ENCODE measurements at places on chromosomes 5 and 9.
A peak's percentile ranks its signal among the peaks of the same experiment; 100 is the strongest.

- DNase-seq = no peak
These were observed 27.3 kb upstream of the CREBRF start for GRCh38 chr5:173028811-173029327.

GRCh38 chr5:145531038-145531734 lies 304.0 kb downstream of the PRELID2 start:
- DNase-seq = no peak

- no peak for DNase-seq
These were observed 249.0 kb upstream of the WWC1 start for GRCh38 chr5:168042284-168043068.

DNA sequence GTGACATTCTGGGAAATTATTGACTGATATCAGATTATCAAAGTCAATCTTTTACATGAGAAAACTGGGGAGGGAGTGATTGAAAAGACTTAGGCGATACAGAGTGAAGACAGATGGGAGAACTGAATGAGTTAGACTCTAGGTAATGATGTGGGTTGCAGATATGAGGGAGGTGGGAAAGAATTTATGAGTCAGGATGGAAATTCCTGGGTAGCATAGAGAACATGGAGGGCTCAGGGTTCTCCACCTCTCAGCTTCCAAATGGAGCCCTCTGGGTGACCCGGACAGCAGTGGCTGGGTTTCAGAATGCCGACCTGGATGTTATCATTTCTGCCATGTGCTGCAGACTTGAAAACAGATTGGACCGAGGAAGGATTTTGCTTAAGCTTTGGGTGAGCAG lies 75.4 kb upstream of the SHB start:
- DNase-seq = no peak

DNA sequence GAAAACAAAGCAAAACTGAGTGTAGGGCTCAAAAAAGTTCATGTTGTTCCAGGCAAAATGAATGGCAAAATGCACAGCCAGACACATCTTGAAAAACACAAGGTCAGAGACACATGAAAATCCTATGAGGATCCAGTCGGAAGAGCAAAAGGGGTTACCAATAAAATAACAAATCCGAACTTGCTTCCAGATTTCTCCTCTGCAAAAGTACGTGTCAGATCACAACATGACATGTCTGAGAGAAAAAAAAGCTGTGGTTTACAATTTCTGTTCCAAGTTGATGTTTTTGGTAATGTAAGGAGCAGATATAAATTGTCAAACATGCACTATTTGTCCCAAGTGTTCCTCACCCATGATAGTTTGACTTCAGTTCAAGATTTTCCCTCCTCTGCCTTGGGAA lies 15.9 kb upstream of the ADAMTS16 start:
- no peak for DNase-seq

- DNase-seq = no peak
These were observed 1.4 kb upstream of the SUSD1 start for GRCh38 chr9:112176524-112176923.

DNA sequence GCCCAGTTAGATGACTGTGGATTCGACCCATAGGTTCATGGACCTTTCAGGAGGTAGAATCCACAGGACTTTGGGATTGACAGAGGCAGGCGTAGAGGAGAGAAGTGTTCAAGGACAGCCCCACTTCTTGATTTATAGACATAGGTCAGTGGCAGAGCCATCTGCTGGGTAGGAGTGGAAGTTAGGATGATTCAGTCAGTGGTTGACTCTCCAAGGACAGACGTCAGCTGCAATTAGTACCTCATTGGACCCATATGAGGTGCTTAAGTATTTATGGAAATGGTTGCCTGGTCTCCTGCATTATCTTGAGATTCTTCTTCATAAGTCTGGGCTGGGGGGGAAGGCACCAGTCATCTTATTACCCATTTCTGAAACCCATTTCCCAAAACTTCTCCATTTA lies 70.9 kb downstream of the SH3RF2 start:
- no peak for DNase-seq

- DNase-seq = no peak
These were observed 7.0 kb downstream of the TMEM252 start for GRCh38 chr9:68533678-68534077.

DNA sequence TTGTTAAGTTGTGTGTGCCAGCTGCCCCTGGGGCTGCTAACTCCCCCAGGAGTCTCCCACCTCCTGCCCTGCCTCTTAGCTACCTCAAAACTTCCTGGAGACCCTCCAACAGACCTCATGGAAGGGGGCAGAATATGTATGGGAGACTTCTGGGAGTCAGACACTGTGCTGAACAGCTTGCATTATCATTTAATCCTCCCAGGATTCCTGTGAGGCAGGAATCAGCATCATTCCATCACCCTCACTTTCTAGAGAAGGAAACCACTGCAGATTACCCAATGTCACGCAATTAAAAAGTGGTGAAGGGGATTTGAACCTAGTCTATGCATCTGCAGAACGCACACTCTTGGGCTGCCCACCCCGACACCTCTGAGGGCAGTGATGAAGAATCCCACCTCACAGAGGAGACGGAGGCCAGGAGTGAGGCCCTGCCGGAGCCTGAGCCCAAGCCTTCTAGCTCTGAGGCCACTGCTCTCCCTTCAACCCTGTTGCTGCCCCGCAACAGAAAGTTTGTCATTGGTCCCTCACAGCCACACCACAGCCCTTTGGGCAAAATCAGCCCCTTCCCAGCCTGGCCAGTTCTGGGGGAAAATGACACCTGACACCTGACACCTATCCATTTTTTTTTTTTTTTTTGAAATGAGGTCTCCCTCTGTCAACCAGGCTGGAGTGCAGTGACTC lies 30.3 kb upstream of the IL17B start:
- no peak for DNase-seq

GRCh38 chr5:134603059-134603458 lies 29.6 kb downstream of the SAR1B start:
- DNase-seq = no peak

- DNase-seq = no peak
These were observed 631 bp downstream of the B4GALT7 start for GRCh38 chr5:177600508-177601018.

DNA sequence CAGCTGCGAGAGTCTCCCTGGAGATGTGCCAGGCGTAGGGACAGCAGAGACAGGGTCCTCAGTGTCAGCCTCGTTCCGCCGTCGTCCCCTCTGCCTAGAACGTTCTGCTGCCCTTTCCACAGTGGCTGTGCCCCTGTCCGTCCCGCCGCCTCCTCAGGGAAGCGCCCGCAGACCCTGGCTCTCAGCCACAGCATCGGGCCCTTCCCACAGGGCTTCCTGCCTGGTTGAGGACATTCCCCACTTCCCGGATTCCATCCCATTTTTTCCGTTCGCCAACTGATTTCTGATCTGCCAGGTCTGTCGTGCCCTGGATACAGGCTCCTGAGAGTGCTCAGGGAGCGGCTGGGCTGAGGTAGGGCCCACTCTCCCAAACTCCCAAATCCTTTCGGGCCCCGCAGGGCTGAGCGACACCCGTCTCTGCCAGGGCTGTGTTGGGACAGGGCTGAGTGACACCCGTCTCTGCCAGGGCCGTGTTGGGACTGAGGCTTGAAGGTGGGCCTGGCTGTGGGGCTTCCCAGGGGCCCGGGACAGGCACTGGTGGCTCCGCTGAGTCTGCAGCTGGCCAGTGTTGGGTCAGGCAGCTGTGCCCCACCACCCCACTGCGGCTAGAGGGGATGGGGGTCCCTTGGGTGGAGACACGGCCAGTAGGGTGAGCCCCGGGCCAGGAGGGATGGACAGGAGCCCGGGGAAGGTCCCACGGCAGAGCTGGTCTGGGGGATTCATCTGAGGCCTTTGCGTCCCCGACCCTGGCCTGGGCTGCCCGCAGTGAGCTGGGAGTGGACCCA lies 15.9 kb downstream of the DNLZ start:
- DNase-seq = no peak

- no peak for DNase-seq
These were observed 26.9 kb downstream of the SRD5A1 start for GRCh38 chr5:6659941-6660684.

DNA sequence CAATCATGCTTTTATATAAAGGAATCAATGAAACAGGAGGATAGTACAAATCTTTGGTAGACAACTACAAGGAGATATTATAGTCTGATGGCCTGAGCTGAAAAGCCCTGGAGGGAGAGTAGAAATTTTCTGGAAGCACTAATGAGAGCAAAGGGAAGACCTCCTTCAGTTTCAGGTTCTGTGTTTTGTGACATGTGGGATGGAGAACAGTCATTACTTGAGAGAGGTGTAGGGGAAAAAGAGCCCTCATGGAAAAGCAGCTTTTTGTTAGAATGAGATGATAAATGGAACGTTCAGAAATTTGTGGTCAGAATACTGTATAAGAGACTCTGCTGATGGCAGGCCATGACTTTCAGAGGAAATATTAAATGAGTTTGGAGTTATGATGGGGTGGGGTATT lies 360.6 kb upstream of the MEF2C start:
- DNase-seq = no peak

GRCh38 chr5:29157975-29158374 lies 2035.5 kb upstream of the CDH6 start:
- no peak for DNase-seq

GRCh38 chr9:134489621-134490408 lies 151.8 kb upstream of the COL5A1 start:
- no peak for DNase-seq

GRCh38 chr9:113934167-113934828 lies 58.2 kb downstream of the ZNF618 start:
- DNase-seq = no peak

DNA sequence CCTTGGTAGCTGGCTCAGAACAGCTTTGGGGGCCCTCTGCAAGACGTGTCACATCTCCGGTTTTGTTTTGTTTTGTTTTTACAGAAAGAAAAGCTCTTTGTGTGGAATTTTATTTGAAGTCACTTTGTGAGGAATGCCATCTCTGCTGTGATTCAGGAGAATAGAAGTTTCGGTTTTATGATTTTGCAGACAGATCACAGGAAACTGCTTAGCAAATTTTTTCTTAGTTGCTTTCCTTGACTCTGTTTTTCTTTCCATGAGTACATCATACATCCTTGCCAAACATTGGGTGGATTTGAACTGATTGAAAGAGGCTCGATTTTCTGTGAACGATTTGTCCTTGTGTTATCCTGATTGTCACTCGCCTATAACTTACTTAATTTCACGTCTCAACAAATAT lies 5.1 kb downstream of the SEMA5A start:
- DNase-seq = no peak

DNA sequence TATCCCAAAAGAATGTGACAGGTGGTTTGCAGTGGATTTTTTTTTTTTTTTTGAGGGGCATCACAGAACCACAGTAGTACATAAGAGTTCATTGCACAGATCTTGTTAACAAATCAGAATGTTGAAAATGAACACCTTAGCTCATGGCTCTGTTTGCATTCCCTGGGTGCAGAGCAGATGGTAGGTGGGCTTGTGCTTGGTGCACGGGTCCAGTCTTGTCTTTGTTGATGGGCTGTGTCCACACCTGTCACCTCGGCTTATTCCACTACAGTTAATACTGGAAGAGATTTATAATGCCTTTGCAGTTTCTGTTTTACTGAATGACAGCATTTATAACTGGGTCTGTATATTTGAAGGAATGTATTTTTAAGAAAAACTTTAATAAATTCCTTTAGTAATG lies 146.6 kb downstream of the KDM4C start:
- DNase-seq = no peak

GRCh38 chr5:38465061-38465460 lies 91.4 kb downstream of the LIFR start:
- DNase-seq = peak; percentile 23

GRCh38 chr5:80686757-80687156 lies 32.0 kb upstream of the DHFR start:
- DNase-seq = no peak

DNA sequence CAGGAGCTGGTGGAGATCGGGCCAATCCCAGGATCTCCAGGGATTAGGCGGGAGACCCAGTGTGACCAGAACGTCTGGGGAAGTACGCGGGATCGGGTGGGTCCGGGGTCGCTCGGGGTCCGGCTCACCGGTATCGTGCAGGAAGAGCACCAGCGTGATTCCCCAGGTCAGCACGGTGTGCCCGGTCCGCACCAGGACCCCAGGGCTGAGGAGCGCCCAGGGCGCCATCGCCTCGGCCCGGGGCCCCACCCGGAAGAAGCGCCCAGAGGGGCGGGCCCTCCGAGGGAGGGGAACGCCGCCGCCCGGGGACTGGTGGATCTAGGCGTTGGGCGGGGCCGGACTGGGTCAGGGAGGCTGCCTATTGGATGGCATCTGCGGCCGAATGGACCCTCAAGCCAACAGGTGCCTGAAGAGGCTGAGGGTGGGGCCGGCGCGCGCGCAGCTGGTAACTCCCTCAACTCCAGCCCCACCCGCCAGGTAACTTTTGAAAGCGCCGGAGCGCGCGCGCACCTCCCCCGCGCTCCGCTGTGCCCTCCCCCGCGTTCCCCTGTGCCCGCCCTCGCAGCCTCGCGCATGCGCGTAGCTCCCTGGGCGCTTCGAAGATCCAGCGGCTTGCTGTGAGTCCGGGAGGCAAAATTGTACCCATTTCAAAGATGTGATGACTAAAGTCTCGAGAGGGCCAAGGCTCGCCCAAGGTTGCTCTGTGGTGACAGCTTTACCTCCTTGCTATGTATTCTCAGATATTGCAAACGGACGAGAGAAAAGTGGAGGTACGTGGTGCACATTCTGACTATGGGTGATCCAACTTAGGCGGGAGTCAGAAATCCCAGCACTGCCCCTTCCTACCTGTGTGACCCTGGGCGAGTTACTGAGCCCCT lies at the start of gene ZDHHC12:
Gene ZDHHC12, minus strand, starts transcription at position 262 of the 878 bp plus-strand sequence. Its CDS starts 34 bp downstream, at position 228.
- DNase-seq = peak; percentile 98

DNA sequence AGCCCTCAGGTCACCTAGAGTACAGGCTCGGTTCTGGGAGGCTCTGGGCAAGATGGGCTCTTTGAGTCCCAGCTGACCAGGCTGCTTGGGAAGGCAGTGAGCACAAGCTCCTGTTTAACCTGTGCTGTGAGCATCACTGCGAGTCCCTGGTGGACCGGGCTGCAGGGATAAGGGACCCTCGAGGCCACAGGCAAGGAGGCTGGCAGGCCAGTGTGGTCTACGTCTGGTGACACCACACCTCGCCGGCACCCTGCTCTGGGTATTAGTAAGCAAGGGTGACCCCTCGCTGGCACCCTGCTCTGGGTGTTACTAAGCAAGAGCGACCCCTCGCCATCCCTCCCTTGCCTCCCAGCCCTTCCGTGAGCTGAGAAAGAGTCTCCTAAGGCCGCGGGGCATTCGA lies 125.9 kb upstream of the FOXD4L5 start:
- no peak for DNase-seq

GRCh38 chr5:141149812-141150211 lies at the start of gene PCDHB6:
Gene PCDHB6 (plus strand): TSS chr5:141150057. CDS start chr5:141150258, 201 bp downstream.
- DNase-seq = no peak

GRCh38 chr9:6186691-6187090 lies 28.9 kb upstream of the IL33 start:
- DNase-seq = no peak

GRCh38 chr9:16704116-16705110 lies 166.1 kb downstream of the BNC2 start:
- no peak for DNase-seq

GRCh38 chr5:139181322-139181730 lies 16.8 kb downstream of the SIL1 start:
- DNase-seq = no peak

- DNase-seq = no peak
These were observed 56.4 kb upstream of the MYO10 start for GRCh38 chr5:16992444-16992843.

DNA sequence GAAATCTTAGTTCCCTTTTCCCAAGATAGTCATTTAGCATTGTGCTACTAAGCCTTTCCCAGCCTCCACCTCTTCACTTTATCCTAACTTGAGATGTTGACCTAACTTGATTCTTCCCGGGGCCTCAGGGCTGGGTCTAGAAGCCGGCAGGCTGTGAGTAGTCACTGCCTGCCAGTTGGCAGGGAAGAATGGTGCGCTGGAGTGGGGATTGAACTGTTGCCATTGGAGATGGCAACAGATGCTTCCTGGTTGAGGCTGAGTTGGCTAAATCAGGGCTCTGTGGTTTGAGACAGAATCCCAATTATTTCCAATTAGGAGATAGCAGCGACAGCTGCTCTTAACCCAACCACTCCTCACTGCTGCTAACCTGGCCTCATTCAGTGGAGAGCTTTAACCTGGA lies 343.1 kb downstream of the BRINP1 start:
- DNase-seq = no peak

All from NCI-H1436 (cell line).